ENCODE measurements at places on chromosomes 12 and 14. TPM values are rescaled to one million over a fixed set of nuclear protein-coding genes. Genes with fewer than 3 reads are reported as not detected.
A peak's percentile ranks its signal among the peaks of the same experiment; 100 is the strongest.

DNA sequence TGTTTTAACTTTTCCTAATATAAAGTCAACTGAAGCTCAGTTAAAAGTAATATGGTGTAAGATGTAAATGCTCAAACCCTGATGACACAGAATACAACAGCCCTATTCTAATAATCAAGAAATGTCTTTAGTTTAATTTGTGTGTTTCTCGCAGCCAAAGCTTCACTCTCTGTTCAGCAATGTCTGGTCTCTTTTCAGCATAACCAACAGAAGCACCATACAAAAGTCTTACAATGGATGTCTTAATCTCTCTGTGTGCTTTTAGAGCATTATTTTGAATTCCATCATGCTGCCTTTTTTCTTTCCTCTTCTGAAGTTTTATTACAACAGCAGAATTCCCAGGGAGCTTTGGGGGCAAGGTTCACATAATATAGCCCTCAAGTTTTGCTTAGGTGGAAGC is 210.2 kb upstream of the NPAS3 start:
- no peak for DNase-seq

DNA sequence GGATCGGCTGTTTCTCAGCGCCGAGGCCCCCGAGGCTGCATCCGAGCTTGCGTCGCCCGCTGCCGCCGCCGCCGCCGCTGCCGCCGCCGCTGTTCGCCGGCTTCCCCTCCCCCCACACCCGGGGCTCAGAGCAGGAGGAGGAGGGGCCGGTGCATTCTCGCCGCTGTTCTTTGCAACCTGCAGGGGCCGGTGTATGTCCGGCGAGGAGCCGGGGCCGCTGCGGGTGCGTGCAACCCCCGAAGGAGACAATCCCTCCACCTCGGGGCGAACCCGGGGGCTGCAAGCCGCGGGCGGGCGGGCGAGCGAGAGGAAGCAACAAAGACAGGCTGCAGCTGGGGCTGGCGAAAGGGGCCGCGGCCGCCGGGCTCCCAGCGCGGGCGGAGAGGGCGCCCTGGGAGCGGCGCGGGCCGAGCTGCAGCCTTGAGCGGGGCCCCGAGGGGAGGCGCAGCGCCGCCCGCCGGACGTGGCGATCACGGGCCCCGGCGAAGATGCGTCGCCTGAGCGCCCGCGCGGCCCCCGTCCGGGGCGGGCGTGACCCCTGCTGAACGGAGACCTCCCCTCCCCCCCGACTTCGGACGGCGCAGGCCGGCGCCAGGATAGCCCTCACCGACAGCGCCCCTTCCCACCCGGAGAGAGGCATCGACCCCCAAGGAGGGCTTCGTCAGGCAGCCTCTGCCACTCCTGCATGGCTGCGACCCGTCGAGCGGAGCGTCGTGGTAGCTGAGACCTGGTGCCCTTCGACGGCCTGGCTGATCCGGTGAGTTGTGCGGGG is 702 bp downstream of the FAM222A start:
- DNase-seq = no peak

DNA sequence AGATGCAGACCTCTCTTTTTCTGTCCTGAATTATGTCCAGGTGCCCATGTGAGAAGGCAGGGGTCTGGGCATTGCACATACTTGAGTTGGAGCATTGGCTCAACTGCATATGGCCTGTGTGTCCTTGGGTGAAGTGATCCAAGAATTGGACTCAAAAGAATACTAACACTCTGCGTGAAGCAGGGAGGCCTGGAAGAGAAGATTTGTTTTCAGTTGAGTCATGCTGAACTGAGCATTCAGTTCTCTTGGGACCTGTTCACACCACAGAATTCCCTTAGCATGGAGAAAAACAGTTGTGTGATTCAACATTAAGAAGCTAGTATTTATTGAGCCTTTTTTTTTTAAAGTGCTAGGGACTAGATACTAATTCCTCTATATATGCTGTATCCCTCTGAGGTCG is 164.7 kb upstream of the TBX3 start:
- peak; percentile 13 for DNase-seq

- no peak for DNase-seq
These were observed 89.9 kb downstream of the BICD1 start for GRCh38 chr12:32196250-32197198.

The OR4K1 gene
- not detected for total RNA-seq

DNA sequence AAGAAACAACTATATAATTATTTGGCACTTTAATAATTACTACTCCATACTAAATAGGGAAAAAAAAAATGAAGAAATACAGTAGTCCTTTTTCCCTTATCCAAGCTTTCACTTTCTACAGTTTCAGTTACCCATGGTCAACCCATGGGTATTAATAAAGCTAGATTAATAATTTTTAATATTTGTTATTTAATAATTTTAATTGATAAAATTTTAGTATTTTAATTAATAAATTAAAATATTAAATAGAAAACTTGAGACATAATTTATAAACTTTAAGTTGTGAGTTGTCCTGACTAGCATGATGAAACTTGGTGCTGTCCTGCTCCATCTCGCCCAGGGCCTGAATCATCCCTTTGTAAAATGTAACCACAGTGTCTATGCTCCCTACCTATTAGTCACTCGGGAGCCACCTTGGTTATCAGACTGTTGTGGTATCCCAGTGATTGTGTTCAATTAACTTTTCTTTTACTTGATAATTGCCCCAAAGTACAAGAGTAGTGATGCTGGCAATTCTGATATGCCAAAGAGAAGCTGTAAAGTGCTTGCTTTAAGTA is 71.8 kb downstream of the PAWR start:
- DNase-seq = peak; percentile 74

The KRT6C gene
- total RNA-seq = not detected

The PXMP2 gene
- 10.5 TPM for total RNA-seq

DNA sequence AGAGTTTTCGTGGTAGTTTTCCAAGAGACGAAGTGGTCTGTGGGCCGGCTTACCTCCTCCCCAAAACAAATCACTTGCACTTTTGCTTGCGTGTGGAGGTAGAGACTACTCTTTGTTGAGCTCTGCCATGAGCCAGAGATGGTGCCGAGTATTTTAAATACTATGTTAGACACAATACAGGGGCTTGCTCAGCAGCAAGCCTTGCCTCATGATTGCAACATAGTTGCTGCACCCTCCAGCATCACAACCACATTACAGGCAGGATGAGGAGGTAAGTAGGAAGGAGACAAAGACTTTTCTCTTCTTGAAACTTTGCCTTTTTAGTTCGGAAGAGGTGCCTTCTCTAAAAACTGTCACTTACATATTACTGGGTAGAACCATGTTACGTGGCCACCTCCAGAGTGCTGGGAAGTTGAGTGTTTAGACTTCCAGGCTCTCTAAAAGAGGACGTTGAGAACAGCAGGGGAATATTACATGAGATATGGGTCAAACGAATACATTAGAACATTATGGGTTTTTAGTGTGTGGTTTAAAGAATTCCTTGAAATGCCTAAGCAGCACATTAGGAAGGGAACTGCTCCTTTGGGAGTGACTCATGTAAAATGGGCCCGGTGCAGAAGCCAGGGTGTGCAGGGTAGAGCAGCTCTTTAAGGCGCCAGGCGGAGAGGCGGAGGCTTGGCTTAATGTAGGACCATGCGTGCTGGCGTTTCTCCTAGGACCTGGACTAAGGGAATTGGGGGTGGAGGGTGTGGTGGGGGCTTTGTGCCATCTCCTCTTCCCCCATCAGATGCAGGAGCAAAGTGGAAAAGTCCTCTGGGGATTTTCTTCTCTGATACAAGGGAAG is 110.6 kb upstream of the PRMT8 start:
- no peak for DNase-seq

- DNase-seq = peak; percentile 96
These were observed 144.9 kb upstream of the PELI2 start for GRCh38 chr14:55973285-55973800.

DNA sequence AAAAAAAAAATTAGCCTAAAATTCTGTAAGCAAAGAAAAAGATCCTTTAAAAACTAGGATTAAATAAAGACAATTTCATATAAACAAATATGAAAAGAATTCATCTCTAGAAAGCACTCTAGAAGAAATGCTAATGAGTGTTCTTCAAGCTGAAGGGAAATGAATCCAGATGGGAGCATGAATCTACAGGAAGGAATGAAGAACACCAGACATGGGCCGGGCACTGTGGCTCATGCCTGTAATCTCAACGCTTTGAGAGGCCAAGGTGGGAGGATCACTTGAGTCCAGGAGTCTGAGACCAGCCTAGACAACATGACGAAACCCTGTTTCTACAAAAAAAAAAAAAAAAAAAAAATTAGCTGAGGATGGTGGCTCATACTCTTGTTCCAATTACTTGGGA is 297.2 kb downstream of the FBXL14 start:
- no peak for DNase-seq

All from renal cortical epithelial cell (primary cell).